ENCODE measurements at places on chromosomes 1 and 21.

DNA sequence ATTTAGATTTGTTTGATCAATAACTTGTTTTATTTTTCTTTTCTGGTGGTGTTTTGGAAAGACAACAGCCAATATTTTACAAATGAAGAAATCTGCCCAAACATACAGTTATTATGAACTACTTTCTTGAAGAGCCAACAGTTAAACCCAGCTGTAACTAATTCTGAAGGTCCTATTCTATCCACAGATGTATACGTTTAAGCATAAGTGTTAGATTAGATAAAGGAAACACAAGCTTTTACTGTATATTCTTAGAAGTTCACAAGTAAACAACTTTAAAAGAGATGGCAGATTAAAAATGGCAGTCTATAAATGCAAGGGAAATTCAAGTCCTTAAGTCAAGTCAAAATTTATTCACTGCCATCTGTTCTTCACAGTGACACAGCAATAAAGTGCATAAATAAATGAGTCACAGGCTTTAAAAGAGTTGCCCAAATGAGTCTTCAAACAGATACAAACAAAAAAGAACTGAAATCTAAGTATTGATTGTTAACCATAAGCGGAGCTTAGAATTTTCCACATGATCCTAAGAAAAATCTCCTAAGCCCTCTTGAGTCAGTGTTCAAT is 49.9 kb upstream of the KCNH1 start:
- no peak for DNase-seq

DNA sequence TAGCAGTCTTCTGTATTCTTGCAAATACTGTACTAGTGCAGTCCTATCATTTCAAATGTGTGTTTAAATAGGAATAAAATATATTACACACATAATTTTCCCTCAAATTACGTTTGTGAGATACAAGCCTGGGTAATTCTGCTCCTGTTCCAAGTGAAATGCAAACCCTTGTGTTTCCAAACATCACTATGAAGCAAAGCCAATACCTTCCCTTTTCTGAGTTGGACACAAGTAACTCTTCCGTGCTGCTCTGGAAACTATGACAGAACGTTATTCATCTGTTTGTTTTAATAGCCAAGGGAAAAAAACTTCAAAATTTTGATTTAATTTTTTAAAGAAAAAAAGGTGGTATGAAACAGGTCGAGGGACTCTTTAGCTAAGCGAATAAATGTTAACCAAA is 73.7 kb upstream of the UBE2U start:
- DNase-seq, result no peak

- DNase-seq, result no peak
These were observed 23.8 kb downstream of the CASQ2 start for GRCh38 chr1:115744646-115745275.

DNA sequence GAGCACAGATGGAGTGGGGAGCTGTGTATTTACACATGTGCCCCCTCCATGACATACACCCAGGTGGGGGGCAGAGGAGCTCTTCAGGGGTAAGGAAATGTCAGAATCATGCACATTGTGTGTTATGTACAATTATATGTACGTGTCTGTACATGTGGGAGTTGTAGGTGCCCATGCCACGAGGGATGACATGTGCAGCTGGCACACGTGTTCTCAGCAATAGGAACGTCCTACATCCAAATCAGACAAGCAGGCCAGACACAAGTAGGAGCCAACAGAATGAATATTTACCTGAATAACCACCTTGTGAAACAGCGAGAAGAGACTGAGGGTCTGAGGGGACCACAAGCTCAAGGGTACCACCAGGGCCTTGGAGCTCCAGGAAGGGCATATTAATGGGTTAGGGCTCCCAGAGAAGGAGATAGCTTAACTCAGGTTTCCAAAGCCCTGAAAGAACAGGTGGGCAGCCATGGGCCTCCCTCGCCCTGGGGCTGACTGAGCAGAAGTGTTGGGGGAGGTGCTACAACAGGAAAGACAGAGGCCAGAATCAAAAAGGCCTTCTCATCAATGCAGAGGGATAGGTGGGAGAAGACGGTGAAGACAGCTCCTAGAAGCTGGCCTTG is 3.2 kb downstream of the COL16A1 start:
- DNase-seq, result peak; percentile 66

Measured in SHP77 (cell line).